Nephron progenitor cell (in vitro differentiated cells): ENCODE measurements at places on chromosomes 3 and 15.

GRCh38 chr3:8938021-8938420 lies 25.3 kb downstream of the RAD18 start:
- DNase-seq = no peak

- peak; percentile 18 for DNase-seq
Measured at GRCh38 chr3:67357610-67358458, 296.6 kb downstream of the SUCLG2 start.

DNA sequence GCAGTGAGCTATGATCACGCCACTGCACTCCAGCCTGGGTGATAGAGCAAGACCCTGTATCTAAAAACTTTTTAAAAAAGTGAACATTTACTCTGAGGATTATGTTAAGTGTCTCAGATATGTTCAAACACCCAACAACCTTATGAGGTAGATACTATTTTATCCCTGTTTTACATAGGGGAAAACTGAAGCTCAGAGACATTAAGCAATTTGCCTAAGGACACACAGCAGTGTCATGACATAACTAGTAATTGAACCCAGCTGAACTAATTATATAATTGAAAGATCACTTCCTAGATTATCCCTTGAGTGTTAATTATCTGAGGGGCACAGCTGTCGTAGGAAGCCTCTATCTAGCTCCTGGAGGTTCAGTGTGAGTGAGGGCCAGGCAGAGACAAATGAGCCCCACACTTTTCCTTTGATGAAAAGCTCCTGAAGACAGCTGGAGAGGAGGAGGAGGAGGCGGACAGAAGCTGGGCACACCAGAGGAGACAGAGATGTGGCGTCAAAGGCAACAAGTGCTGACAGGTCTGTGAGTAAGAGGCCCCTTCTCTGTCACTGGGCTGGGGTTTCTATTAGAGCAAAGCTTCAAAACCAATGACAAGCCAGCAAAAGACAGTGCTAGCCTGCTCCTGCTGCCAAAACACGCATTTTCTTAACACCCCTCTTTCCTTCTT lies 20.5 kb downstream of the TRH start:
- DNase-seq = no peak

- DNase-seq = no peak
Measured at GRCh38 chr3:29932696-29933325, 651.9 kb downstream of the RBMS3 start.

DNA sequence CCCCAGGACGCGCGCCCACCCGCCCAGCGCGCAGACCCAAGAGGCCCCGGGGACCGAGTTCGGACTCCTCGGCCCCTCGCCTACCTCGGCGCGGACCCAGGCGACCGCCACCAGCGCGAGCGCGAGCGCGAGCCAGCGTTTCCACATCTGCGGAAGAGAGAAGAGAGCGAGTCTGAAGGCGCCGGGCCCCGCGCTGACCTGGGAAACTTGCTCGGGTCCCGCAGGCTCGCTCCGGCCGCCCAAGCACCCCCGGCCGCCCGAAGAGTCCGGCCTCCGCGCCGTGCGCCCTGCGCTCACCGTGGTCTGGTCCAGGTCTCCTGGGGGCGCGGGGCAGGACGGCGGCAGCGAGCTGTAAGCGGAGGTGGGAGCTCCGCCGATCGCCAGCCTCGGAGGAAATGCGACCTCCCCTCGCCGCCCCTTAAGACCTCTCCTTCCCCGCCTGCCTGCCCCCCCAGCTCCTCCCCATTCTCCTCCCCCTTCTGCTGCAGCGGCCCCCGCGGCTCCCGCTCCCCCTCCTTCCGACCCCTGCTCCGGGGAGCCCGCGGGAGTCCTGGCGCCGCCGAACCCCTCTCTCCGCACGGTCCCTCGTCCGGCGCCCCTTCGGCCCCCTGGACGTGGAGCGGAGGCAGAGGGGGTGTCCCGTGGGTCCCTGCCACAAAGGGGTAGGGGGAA lies at the start of gene FSTL1:
Gene FSTL1 (minus strand): TSS at position 393 of the 672 bp plus-strand sequence. CDS start 246 bp downstream, at position 147.
- DNase-seq = peak; percentile 83

DNA sequence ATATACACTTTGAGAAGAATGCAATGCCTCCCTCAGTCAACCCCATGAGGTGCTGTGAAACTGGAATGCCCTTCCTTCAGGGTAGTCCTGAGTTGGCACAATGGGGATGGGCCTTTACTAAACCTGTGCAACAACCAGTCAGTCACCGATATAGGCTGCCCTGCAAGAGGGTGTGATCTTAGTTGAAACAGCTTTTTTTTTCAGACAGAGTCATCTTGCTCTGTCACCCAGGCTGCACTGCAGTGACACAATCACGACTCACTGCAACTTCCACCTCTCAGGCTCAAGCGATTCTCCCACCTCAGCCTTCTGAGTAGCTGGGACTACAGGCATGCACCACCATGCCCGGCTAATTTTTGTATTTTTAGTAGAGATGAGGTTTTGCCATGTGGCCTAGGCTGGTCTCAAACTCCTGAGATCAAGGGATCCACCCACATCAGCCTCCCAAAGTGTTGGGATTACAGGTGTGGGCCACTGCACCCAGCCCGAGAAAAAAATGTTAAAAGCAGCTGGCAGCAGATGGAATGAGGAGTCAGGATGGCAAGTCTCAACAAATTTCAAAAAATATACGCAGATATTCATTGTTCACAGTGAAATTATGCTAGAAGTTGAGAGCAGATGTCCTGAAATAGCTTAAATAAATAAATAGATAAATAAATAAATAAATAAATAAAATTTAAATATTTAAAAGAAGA lies 31.8 kb downstream of the MYO5A start:
- DNase-seq = no peak

- no peak for DNase-seq
Measured at GRCh38 chr3:192273697-192274010, 453.7 kb downstream of the FGF12 start.

DNA sequence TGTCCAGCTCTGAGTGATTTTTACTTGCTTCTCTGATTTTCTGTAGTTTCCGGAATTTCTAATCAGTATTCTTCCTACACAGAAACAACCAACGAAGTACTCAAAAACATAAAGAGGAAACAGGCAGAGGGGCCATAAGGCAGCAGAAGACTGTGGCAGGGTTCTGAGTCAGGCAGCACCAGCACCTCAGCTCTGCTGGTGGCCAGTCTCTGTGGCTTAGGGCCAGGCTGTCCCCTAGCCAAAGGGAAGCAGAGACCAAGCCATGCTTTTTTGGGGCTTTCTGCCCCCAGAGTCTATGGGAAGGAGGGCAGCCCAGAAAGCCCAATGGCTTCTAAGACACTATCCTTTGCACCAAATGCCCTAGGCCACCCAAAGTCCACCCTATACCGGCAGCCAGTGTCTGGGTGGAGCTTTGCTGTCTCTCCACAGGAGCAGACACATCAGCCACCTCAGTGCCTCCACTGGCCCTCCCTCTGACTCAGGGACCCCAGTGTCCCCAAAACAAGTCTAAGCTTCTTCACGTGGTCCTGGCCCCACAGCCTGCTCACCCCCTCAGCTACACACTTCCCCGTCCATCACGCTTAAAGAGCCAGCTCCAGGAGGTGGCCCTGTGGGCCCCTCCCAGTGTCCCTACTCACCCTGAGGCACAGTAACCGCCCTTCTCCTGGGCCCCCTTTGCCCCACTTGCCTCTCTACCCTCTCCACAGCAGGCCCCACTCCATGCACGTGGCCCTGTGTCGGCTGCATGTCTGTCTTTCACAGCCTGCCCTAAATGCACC lies 46.2 kb downstream of the CCDC12 start:
- no peak for DNase-seq

DNA sequence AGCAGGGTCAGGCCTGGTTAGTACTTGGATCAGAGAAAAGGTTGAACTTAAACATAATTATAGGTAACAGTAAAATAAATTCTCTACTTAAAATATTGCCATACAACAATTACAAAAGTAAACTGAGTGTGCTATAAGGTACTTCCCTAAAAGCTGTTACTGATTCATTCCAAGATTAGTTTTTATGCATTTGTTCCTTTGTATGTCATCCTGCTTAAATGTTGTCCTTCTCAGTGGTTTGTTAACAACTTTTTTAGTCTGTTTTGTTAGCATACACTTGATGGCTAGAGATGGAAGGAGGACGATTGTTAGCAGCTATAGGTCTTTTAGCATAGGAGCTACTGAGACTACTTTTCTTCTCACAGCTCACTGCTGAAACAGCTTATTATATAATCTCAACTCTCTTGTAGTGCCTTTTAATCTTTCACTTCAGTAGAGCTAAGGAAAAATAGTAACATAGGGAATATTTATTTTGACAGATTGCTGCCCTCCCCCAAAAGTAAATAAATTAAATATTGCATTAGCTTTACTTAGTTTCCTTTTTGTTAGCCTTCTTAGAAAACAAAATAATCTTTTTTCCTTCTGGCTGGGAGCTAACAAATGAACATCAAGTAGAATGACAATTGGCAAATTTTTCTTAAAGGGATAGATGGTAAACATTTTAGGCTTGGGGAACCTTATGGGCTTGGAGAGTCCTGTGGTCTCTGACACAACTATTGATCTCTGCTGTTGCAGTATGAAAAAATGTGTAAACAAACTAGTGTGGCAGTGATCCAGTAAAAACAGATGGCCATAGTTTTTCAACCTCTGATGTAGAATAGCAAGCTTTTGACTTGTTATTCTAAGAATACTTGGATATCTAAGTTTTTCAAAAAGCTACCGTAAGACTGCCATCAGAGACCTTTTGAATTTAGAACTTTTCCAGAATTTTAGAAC lies 39.5 kb downstream of the USP8 start:
- DNase-seq = no peak

DNA sequence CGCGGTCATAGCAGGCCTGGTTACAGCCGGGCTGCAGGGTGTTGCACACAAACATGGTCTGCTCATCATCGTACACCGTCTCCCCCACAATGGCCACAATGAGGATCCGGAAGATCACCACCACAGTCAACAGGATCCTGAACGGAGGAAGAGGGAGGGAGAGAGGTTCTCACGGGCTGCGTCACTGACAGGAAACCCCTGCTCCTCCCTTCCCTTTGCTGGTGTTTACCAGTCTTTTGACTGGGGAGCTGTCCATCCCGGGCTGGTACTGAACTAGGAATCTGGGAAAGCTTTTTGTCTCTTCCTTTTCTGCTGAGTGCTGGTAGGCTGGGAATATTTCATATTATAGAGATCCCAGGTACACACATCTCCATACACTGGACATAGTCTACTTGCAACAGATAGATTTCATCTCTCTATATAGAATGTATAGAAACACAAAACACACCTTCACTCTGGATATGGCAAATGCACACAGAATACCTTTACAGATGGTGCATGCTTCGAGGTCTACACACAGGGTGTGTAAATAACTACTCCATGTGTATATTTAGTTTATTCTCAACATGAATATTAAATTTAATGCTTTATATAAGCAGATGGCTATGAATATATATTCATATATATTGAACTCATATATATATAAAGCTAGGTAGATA lies 1.4 kb downstream of the GJD2 start:
- peak; percentile 88 for DNase-seq

GRCh38 chr15:65875458-65875857 lies 6.2 kb downstream of the RAB11A start:
- no peak for DNase-seq

DNA sequence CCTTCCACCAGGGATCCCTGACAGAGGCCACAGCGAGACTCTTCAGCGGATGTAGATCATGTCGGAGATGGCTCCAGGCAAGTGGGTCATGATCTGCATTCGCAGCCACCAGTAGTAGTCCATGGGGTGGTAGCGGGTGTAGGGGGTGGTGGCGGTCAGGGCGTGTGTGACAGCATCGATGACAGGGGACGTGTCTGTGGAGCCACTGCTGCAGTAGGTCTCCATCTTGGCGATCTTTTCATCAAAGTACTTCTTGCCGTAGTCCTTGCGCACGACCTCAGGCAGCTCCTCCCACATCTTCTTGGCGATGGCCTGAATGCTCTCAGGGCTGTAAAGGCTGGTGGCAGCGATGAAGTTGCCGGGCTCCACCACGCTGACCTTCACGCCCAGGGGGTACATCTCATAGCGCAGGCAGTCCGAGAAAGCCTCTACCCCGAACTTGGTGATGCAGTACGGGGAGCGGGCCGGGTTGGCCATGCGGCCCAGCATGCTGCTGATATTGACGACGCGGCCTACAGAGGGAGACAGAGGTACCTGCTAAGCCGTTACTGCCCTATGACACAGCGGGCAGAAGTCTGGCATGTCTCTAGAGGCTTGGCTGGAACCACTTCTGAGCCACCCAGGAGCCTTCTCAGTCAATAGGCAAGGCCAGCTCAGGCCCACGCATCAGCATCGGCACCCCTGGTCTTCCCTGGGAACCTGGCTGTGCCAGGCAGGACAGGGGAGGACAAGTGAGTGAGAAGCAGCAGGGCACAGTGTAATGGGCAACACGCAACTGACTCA lies 43.7 kb downstream of the BDH1 start:
- no peak for DNase-seq

GRCh38 chr15:63596676-63597037 lies 530 bp upstream of the FBXL22 start:
- no peak for DNase-seq

- DNase-seq = no peak
Measured at GRCh38 chr15:92418864-92419263, 25.2 kb downstream of the ST8SIA2 start.

- DNase-seq = no peak
Measured at GRCh38 chr3:52269776-52270175, 8.7 kb downstream of the WDR82 start.

- no peak for DNase-seq
Measured at GRCh38 chr3:119562307-119562961, 3.0 kb upstream of the CD80 start.
